Lung (tissue), 17 donors: ENCODE measurements at places on chromosomes 6 and 20. TPM values are rescaled to one million over a fixed set of nuclear protein-coding genes. Genes with fewer than 3 reads are reported as not detected.

Gene IPCEF1
- 5.6 TPM for total RNA-seq

Gene SOX18
- total RNA-seq = 12.1 TPM

GRCh38 chr20:29408034-29408695 is 1849.3 kb upstream of the DEFB115 start:
- DNase-seq = no peak

DNA sequence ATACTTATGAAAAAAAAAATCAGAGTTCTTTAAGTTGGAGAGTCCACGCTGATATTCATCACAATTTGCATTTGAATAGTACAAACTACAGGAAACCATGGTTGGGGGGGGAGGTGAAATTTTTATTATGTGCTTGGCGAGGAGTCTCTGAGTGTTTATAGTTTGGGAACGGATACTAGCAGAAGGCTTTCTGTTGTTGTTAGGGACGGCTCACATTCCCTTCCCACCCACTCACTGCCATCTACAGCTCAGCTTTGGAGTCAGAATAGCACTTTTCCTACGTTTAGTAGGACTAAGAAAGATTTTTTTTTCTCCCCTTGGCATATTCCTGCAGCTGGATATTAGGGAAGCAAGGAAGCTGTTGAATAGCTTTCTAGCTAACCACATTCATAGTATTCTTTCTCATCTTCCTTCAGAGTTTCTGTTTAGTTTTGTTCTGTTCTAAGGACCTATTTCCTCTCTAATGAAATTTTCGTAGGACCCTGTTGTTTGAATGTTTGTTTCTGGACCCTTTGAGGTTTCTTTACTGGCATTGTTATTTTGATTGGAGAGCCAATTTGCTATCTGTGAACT is 235.1 kb upstream of the ZNF217 start:
- DNase-seq = peak; percentile 99

DNA sequence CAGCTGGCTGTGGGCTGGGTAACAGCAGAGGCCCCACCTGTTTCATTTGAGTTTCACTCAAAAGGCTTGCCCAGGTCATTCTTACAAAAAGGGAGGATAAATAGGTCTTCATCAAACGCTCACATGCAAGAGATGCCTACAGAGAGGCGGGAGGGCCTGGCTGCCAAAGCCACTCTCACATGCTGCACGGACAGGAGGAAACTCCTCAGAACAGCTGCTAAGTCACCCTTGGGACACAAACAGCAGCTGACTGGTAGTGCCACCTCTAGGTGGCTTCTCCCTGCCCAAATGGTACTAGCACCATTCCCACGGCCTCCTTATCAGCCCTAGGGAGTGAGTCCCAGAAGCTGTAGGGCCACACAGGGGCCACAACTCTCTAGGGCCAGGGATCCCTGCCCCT is 23.8 kb downstream of the SLC22A23 start:
- no peak for DNase-seq

DNA sequence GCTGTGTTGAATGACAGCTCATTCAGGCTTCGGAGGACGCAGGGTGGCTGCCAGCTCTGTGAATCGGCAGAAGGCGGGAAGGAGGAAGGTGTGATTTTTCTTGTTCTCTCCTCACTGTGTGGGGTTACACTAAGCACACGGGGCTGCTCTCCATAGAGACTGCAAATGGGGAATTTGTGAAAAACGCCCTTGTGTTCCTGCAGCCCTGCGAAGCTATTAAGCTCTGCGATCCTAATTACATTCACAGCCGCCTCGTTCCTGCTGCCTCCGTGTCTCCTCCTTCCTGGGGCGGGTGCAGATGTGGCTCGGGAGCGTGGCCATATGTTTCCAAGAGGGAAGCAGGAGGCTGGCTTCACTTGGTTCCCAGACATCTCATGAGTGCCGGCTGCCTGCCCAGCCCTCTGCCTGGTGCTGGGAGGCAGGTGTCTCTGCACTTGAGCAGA is 124.0 kb downstream of the TOX2 start:
- peak; percentile 54 for DNase-seq

- no peak for DNase-seq
These were observed 1.1 kb downstream of the SYNJ2 start for GRCh38 chr6:157982563-157983405.
